SK-N-MC (cell line): ENCODE measurements at places on chromosomes 1 and 21.

GRCh38 chr21:43975469-43976098 lies 36.5 kb upstream of the TRAPPC10 start:
- DNase-seq, result no peak

DNA sequence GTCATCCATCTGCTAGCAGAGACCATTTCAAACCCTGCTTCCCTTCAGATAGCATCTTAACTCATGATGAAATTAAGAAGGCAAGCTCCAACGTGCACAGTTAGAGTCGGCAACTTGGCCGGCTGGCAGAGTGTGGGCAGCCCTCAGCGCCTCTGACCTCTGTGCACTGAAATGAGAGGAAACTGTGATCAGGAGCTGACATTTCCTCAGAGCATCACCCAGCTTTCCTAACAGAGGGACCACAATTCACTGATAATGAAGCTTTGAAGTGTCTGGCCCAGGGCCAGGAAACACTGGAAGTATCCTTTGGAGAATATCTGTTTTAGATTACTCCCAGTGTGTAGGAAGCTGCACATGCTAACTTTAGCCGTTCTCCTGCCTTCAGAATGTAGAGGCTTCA lies 145.0 kb upstream of the ZC3H11B start:
- no peak for DNase-seq

GRCh38 chr1:16387201-16388188 lies 20.5 kb downstream of the SZRD1 start:
- no peak for DNase-seq

DNA sequence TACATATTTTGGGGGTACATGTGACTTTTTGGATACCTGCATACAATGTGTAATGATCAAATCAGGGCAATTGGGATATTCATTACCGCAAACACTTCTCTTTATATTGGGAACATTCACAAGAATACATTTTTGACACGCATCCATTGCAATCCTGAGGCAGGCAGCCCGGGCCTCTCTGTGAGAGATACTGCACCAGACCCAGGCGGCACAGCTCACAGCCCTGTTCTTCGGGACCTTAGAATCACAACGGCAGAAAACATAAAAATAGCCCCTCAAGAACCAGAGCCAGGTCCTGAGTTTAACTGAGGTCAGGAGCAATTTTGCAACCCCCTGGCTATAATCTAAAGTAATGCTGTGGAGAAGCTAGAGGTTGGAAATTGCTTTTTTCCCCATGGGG lies 90.8 kb upstream of the PGBD5 start:
- no peak for DNase-seq

- DNase-seq, result no peak
Measured at GRCh38 chr1:9728451-9729295, 77.1 kb downstream of the PIK3CD start.

DNA sequence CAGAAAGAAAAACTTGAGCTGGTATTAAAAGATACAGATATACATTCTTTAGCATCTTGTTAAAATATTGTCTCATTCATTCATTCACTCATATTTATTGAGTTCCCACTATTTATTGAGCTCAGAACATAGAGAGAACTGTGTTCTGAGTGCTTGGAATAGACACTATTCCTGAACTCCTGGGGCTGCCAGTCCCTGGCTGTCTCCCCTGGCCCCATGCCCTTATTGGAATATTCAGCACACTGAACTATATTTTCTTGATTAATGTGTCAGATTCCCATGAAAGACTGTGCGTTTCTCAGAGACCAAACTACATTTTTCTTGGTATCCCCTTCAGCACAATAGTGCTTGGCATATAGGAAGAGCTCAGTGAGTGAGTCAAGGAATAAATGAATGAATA lies 44.0 kb upstream of the DAB1 start:
- no peak for DNase-seq

DNA sequence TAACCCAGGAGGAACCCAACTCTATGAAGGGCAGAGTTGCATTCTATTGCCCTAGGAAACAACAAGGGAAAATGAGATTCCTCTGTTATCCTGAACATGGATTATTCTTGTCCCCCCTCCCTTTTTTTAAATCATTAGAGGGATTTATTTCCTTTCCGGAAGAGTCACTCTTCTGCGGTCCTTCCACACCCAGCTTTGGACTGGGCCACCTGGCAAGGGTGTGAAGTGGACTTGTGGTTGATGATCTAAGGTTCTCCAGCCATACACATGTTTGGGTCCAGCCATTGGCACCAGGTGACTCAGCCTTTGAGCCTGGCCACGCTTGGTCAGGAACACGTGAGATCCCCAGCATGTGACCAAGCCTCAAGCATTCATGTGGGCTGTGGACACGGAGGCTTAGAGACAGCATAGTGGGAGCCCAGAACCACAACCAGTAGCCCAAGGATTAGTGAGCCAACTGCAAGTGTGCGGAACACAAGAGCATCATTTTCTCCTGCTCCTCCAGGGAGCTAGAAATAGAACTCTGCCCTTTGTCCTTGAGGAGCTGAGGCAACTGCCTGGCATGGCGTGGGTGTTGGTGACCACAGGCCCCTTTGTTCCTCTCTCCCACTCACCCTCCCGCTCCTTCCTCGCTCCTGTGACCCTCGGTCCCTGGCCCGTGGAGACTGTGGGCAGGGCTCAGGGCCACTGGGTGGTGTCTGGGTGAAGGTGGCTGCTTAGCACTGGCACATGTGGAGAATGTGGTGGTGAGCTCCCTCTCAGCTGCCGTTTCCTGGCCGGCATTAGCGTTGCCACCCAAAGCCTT lies 50.1 kb downstream of the NENF start:
- DNase-seq, result no peak

- no peak for DNase-seq
Measured at GRCh38 chr1:36207339-36207738, 16.9 kb upstream of the THRAP3 start.

GRCh38 chr1:226903819-226904716 lies 33.7 kb downstream of the PSEN2 start:
- no peak for DNase-seq

DNA sequence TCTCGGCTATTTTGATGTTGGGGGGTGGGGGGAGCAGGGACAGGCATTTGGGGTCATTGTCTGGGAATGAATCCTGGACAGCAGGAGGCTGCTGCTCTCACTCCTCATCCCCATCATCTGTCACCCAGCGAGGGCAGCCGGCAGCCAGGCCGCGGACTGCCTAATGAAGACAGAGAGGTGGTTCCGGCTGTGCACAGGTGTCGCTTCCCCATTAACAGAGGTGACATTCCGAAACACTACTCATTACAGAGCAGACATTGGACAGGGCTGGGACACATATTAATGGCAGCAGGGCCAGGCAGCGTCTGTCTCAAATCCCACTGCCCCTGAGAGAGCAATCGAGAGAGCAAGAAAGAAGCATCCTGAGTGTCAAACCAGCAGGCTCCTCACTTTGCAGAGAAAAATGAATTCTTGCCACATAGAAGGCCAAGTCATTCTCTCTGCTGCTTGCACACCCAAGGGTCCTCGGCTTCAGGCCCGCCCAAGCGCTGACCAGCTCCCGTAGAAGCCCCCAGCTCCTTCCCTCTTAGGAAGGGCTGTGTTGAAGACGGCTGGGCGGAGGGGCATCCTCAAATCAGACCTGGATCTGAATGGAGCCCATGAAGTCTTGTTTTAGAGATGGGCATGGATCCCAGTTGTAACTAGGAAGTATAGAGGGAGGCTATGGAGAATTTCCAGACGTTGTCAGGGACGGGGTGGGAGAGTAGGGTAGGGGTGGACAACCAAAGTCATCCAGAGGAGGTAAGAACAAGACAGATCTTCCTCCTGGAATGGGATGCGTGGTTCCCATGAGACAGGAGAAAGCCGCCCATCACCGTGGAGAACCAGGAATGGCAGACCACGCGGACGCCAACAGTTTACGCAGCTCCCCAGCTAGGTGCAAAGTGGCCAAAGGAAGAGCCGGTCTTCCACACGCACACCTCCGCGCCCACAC lies 8.2 kb upstream of the LEMD1 start:
- no peak for DNase-seq

DNA sequence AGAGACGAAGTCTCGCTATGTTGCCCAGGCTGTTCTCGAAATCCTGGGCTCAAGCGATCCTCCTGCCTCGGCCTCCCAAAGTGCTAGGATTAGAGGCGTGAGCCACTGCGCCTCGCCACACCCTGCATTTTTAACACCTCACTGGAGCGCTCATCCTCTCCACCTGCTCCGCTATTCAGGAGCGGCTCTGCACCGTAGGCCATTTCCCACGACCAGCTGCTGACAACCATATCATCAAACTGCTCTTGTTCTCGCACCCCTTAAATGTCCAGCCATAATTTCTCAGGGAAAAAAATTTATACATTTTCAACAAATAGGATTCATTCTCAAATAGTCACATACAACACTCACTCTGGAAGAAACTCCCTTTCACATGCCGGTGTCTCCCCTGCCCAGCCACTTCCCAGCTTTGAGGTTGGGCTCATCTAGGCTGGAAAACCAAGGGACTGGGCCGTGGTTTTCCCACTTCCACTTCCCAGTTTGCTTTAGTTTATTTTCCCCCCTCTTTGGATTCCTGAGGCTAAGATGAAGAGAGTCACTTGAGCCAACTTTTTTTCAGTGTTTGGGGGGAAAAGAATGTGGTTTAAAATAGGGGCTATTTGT lies 639 bp upstream of the IPO9 start:
- no peak for DNase-seq

- DNase-seq, result no peak
Measured at GRCh38 chr1:39538531-39539251, 37.9 kb downstream of the PABPC4 start.

DNA sequence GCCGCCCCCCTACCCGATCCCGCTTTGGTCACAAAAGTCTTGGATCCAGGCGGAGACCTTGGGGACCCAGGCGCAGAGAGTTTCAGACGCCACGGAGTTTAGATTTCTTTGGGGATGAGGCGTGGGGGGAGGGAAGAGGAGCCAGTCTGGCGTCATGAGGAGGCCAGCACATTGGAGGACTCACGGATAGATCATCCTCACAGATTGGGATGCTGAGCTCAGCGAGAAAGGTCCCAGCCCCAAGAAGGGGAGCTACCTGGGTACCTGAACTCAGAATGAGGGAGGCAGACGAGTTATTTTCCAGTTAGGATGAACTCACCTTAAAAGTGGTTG lies 393 bp downstream of the ELAPOR1 start:
- no peak for DNase-seq

GRCh38 chr21:34639882-34640788 lies 25.2 kb upstream of the RCAN1 start:
- DNase-seq, result no peak

DNA sequence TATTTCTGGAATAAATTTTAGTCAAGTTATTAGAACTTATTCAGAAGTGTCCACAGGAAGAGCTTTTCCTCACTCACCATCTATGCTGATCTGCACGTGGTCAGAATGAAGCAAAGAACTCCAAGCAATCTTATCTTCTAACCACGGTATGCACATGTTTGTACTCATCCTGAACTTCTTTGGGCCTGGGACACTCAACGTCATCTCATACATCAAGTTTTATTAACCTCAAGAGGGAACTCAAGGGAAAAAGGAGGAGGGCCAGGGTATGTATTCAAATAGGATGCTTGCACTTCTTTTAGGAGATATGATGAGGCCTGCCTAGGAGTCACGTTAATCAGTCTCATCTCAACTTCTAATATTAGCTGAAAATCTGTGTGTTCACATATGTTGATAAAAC lies 142.5 kb downstream of the C1orf94 start:
- no peak for DNase-seq

DNA sequence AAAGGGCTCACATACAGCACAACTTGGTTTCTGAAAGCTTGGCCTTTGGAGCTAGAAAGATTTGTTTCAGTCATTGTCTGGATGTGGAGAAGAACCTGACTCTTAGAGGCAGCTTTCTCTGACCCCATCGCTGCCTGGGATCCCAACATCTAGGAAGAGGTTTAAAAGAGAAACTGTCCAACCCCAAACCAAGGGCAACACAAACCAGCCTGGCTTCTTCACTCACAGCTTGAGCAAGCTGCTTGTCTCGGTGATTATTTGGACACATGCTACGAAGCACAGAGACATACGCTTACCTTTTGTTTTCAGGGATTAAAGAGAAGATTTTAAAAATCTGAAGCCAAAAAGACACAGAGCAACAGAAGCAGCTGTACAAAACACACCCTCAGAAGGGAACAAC lies 109.8 kb downstream of the ETS2 start:
- no peak for DNase-seq

DNA sequence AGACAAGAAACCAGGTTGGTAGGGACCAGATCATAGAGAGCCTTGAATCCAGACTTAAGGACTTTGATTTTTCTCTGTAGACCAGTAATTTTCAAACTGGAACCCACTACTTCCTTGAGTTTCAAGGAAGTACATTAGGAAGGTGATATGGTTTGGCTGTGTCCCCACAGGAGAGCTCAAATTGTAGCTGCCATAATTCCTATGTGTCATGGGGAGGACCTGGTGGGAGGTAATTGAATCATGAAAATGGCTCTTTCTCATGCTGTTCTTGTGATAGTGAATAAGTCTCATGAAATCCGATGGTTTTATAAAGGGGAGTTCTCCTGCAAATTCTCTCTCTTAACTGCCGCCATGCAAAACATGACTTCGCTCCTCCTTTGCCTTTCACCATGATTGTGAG lies 10.1 kb upstream of the PRKAA2 start:
- no peak for DNase-seq

DNA sequence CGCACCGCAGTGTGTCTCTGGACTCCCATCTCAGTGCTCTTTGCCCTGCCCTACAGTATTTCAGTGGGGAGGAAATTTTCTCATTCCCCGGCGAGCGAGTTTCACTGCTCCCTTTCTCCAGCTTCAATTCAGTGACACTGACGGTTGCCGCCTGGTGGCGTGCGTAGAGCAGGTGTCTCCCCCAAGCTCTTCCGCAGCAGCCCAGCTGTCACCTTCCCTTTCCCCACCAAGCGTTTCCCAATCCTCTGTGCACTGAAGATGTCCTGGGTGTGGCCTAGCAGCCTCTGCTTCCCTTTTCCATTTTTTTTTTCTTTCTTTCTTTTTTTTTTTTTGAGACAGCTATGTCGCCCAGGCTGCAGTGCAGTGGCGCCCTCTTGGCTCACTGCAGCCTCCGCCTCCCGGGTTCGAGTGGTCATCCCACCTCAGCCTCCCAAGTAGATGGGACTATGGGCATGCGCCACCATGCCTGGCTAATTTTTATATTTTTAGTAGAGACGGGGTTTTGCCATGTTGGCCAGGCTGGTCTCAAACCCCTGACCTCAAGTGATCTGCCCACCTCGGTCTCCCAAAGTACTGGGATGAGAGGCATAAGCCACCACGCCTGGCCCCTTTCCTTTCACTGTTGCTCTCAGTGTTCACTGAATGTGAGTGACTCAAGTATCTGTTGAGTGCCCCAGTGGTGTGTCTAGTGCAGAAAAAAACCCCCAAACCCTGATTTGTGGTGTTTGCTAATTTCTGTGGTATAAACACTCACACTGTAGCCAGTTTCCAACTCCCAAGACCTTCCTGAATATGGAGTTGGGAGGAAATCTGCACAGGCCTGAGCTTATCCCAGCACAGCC lies 30.1 kb downstream of the TNFRSF1B start:
- no peak for DNase-seq
